ENCODE measurements at places on chromosomes 7 and 10.

- no peak for DNase-seq
Measured at GRCh38 chr10:84296091-84296981, 32.1 kb upstream of the CCSER2 start.

- no peak for DNase-seq
Measured at GRCh38 chr10:104103956-104104355, 18.0 kb upstream of the SFR1 start.

GRCh38 chr10:122962405-122962804 lies 8.4 kb upstream of the C10orf88 start:
- DNase-seq = no peak

GRCh38 chr10:50595785-50596184 lies 28.0 kb downstream of the SGMS1 start:
- DNase-seq = no peak

DNA sequence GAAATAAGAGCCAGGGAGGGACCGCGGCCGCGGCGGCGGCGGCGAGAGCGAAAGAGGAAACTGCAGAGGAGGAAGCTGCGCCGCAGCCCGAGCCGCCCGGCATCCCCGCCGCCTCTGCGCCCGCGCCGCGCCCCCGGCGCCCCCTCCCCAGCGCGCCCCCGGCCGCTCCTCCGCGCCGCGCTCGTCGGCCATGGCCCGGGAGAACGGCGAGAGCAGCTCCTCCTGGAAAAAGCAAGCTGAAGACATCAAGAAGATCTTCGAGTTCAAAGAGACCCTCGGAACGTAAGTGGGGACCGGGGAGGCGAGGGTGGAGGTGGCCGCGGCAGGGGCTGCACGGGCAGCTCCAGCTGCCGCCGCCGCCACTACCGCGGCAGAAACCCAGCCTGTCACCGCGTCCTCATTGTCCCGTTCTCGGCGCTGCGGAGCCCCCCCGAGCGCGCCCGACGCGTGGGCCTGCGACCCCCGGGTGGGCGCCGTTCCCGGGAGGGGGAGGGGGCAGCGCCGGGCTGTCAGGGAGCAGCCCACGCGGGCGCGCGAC lies 351 bp downstream of the CAMK1D start:
- DNase-seq = no peak

- no peak for DNase-seq
Measured at GRCh38 chr7:116999311-116999710, 46.0 kb downstream of the ST7 start.

Measured in T-helper 1 cell (primary cell).